ENCODE measurements at places on chromosomes 2 and 18.

DNA sequence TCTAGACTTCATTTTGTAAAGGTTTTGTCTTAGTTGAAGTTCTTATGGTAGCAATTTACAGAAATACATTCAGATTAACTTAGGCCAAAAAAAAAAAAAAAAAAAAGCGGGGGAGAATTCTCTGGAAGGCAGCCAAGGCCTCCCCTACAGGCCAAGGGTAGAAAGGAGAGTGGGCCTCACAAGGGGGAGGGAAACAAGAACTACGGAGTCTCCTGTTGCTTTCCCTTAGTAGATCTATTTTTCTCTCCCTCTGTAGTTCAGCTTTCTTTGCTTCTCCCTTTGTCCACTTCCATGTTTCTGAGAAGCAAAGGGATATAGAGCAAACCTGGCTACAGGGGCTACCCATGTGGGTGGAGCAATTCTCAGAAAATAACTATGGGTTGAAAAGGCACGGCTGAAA is 2.4 kb upstream of the STK11IP start:
- no peak for DNase-seq

- DNase-seq: no peak
These were observed 61.5 kb downstream of the FARP2 start for GRCh38 chr2:241417626-241418025.

DNA sequence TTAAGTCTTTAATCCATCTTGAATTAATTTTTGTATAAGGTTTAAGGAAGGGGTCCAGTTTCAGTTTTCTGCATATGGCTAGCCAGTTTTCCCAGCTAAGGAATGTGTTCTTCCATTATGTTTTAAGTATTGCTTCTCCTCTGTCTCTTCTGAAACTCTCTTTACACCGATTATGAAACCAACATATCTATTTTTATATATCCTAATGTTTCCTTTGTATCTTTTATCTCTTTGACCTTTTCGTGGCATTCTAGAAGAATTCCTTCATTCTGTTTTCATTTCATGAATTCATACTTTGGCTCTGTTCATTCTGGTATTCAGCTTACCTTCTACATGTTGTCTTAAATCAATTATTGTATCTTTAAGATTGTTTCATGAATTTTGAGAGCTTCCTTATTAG is 697.0 kb upstream of the ACVR2A start:
- no peak for DNase-seq

DNA sequence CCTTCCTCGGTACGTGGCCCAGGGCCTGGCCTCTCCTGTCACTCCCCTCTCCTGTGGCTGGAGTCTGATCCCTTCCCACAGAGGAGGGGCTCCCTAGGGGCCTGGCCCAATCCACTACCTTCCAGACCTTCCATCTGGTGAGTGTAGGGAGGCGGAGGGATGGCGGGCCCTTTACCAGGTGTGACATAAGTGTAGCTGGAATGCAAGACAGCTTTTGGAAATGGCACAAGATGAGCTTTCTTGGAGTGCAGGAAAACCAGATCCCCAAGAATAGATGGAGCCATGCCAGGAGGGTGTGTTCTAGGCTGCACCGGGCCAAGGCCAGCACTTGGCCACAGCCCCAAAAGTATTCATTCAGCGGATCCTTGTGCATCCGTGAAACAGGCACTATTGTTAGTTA is 30.1 kb downstream of the IGFBP5 start:
- DNase-seq: no peak
